Metanephros (tissue), 2 donors: ENCODE measurements at places on chromosomes 3 and 15. TPM values are rescaled to one million over a fixed set of nuclear protein-coding genes. Genes with fewer than 3 reads are reported as not detected.

Gene LRRC49
- total RNA-seq, result 28.7 TPM

Gene TRAIP
- 5.0 TPM for total RNA-seq

Gene IP6K2
- 111 TPM for total RNA-seq

Gene CCR5
- 0.47 TPM for total RNA-seq

Gene PLXNA1
- total RNA-seq, result 38.8 TPM

Gene RBSN
- 28.6 TPM for total RNA-seq
